ENCODE measurements at places on chromosomes 7 and 10. TPM values are rescaled to one million over a fixed set of nuclear protein-coding genes. Genes with fewer than 3 reads are reported as not detected.

The CABCOCO1 gene
- total RNA-seq, result 0.83 TPM

The COBL gene
- 0.09 TPM for total RNA-seq

The FAM25A gene
- total RNA-seq, result not detected

The TACC2 gene
- 2.7 TPM for total RNA-seq

The ZNF783 gene
- total RNA-seq, result 12.5 TPM

The CC2D2B gene
- total RNA-seq, result 0.14 TPM

Measured in smooth muscle cell of bladder (primary cell).